ENCODE measurements at places on chromosomes 1 and 21.

- DNase-seq = no peak
Observed at GRCh38 chr21:42350318-42350910, 380 bp downstream of the TFF2 start.

DNA sequence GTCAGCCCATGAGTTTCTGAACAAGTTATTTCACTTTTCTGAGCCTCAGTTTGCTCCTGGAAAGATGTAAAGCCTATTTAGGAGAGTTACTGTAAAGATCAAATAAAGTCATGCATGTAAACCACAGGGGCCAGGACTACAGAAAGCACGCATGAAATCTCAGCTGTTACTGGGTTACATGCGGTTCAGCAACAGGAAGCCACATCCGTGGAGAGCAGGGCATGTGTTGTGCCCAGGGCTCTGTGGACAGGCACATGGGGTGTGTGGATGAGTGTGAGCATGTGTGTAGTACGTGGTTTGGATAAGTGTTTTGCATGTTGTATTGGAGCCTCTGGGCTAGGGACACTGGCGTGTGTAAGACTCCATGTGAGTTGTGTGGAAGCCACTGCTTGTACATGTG lies 2.2 kb upstream of the EPHA2 start:
- no peak for DNase-seq

GRCh38 chr1:86616871-86617270 lies 70.0 kb downstream of the CLCA4 start:
- no peak for DNase-seq

DNA sequence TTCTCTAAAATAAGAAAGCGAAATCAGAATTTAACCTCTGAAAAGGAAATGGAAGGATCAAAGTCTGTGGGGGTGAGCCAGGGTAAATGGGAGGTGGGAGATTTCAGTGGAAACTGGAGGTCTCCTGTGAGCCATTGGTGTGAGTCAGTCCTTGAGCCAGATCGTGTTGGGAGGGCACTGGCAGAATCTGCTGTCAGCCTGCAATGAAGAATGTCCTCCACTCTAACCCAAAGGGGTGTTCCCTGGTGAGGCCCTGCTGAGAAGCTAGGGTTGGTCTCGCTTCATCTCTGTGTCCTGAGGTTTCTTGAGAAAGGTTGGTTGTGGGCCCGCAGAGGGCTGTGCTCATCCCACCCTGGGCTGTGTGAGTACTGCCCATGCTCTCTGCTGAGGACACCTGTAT lies 2.4 kb downstream of the QSOX1 start:
- DNase-seq = no peak

- no peak for DNase-seq
Observed at GRCh38 chr1:43293176-43293575, 7.6 kb upstream of the TIE1 start.

- no peak for DNase-seq
Observed at GRCh38 chr1:197218857-197219256, 49.2 kb upstream of the CRB1 start.

DNA sequence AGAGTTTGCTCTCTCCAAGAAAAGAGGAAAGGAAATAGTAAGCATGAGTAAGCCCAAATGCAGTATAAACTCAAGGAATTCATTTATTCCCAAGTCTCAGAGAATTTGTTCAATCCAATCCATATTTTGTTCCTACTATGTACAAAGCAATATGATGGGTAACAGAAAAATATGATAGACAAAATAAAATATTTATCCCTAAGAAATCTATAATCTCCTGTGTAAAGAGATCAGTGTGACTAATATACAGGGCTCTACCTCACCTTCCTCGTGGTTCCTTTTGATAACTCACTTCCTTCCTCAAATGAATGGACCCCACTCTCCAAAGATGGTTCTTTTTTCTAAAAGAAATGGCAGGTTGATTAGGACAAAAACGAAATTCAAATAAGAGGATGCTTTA lies 7.6 kb downstream of the CLSPN start:
- DNase-seq = no peak

- DNase-seq = peak; percentile 35
Observed at GRCh38 chr1:9687120-9687873, 35.8 kb downstream of the PIK3CD start.

DNA sequence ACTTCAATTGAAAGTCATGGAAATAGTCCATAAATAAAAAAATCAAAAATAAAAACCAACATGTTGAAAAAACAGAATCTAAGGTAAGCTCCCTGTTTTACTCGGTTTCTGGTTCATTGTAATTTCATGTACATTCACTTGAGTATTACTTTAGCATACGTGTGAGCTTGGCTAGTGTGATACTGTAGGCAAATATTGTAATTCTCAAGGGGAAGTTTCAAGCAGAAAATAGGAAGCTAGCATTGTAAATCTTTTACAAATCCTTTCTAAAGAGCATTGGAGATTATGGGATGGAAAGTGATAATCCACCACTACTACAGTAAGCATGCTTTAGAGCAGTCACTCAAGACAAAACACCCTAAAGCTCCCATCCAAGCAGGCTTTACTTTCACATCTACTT lies 3.3 kb upstream of the LPAR3 start:
- no peak for DNase-seq

- DNase-seq = no peak
Observed at GRCh38 chr1:115826628-115827027, 14.3 kb downstream of the NHLH2 start.

- no peak for DNase-seq
Observed at GRCh38 chr1:59502009-59502691, 205.3 kb downstream of the FGGY start.

GRCh38 chr1:101221945-101222429 lies 14.8 kb upstream of the S1PR1 start:
- DNase-seq = no peak

GRCh38 chr1:247360116-247360898 lies 28.6 kb upstream of the ZNF496 start:
- no peak for DNase-seq

DNA sequence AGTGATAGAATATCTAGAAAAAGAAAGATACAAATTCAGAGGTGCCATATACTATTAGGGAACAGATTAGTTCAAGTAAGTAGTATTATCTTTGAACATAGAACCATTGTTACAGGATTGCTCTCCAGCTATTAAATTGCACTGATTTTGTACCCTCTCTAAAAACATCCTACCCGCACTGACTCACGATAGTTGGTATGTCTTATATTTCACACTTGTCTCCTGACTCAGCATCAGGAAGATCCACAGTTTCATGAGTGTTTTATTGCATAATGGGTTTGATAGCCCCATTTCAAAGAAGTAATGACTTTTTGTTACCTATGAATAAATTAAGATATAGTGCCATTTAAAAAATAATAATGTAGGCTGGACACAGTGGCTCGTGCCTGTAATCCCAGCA lies 6.0 kb downstream of the TATDN3 start:
- no peak for DNase-seq

DNA sequence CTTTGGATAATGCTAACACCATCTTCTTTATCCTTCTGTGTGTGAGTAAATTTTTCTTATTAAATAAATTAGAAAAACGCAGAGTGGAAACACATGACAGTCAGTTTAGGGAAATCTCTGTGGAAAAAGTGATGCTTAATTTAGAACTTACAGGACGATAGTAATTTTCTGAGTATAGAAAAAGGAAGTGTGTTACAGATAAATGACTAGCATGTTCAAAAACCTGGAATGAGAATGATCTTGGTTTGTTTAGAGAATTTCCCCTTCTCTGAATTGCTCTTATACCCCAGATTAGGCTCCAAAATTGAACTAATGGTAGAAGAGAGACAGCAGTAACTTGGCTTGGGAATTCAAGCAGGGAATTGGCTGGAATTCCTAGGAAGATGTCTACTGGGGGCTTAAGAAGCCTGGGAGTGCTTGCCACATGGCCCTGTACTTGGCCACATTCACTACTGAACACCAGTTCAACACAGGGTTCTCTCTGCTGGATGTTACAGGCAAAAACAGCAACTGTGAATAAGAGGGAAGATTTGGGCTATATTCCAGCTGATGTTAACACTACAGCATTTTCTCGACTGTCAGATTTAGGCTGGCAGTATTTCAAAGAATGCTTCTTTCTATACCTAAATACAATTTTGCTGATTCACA lies 1004.2 kb downstream of the TTLL7 start:
- DNase-seq = no peak

GRCh38 chr1:205920159-205920558 lies 23.1 kb downstream of the SLC26A9 start:
- DNase-seq = no peak

DNA sequence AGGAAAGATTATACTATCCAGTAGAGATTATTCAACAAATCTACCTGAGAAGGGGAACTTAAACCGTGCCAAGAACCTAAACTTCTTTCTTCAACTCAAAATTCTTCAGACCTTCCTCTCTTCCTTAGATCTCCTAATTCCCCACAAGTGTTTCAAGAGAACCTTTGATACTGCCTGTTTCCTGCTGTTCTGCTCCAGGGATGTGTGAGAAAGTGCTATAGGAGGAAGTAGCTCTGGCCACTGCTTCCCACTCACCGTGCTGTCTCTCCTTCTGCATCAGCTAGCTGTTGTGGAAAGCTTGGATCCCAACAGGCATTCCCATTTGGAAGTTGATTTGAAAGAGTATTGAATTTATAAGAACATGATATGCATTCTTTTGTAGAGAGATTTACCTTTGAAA lies 4.5 kb upstream of the NOS1AP start:
- DNase-seq = no peak

DNA sequence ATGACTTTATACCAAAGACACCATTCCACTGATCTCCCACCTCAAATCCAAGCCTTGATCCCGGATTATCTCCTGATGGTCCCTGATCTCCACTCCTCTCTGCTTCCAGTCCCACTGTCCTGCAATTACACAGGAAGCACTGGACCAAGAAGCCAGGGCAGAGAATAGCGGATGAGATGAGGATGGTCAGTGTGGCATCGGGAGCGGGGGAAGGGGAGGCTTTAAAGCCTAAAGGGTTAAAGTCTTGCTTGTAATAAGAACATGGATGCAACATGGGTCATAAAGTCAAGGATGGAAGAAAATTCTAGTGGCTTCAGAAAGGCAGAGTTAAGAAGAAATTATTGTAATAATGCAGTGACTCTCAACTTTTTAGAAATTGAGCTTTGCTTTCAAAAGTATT lies 364.0 kb upstream of the DUSP10 start:
- DNase-seq = no peak

GRCh38 chr1:55955016-55955621 lies 624.2 kb downstream of the PLPP3 start:
- no peak for DNase-seq

DNA sequence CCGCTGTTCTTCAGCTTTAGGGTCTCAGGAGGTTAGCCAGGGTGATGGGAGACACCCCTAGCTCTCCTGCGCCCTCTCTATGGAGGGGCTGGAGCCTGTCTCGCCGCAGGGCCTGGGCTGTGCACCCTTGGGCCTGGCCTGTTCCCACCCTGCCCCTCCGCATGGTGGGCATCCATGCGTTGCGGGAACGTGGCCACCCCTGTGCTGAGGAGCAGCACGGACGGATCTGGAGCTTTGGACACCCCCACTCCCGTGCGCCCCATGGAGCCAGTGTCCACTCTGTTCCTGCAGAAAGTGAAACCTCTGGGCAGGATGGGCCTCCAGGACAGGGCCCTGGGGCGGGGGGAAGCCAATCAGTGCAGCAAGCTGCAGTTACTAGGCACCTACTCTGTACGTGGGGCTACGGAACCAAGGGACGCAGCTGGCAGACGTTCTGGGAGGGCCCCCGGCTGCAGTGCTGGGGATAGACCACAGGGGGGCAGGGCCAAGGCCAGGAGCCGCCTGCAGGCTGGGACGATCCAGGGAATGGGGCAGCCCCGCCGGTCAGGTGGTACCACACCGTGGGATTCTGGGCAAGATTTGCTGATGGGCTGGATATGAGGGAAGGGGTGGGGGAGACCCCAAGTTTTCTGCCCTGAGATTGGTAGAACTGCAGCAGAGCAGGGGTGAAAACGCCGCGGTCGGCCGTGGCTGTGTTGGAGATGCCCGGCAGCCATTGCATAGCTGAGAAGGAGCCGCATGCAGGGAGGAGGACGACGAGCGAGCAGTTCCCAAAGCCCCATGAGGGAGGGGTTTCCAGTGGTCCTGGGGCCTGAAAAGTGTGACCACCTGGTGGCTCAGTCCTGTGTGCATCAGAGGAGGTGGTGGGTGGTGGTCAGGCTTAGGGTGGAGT lies 43.3 kb downstream of the TP73 start:
- no peak for DNase-seq

DNA sequence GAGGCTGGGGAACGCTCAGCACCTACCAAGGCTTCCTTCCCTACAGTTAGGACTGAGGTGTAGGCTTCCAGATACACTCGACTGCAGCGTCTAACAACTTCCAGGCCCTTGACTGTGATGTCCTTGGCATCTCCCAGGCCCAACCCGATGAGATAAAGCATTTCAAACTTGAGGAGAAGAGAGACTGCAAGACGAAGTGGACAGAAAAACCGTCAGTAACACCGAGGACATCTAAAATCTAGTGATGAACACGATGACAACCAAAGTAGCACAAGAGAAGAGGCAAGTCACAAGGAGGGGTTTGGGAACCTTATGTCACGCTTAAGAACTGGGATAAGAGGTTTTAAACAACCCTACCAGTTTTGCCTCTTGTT lies 314 bp downstream of the DPH5 start:
- no peak for DNase-seq

GRCh38 chr1:206802401-206802800 lies 30.1 kb upstream of the IL10 start:
- no peak for DNase-seq

- no peak for DNase-seq
Observed at GRCh38 chr21:32537569-32537881, 47.8 kb downstream of the TCP10L start.

DNA sequence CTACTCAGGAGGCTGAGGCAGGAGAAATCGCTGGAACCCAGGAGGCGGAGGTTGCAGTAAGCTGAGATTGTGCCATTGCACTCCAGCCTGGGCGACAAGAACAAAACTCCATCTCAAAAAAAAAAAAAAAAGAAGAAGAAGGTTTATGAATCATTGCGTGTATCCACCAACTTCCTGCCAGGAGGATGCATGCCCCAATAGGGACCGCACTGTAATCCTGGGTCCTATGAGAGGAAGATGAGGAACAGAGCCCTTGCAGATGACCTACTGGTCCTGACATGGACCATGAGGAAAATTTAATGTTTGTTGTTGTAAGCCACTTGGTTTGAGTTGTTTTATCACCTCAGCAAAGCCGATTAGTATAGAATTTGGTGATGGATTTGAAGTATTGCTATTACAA lies 56.7 kb downstream of the PTGS2 start:
- DNase-seq = no peak
